Colonic mucosa (tissue), 4 donors: ENCODE measurements at places on chromosomes 16 and 17. TPM values are rescaled to one million over a fixed set of nuclear protein-coding genes. Genes with fewer than 3 reads are reported as not detected.
A peak's percentile ranks its signal among the peaks of the same experiment; 100 is the strongest.

The SYCE1L gene
- total RNA-seq = 4.8 TPM

DNA sequence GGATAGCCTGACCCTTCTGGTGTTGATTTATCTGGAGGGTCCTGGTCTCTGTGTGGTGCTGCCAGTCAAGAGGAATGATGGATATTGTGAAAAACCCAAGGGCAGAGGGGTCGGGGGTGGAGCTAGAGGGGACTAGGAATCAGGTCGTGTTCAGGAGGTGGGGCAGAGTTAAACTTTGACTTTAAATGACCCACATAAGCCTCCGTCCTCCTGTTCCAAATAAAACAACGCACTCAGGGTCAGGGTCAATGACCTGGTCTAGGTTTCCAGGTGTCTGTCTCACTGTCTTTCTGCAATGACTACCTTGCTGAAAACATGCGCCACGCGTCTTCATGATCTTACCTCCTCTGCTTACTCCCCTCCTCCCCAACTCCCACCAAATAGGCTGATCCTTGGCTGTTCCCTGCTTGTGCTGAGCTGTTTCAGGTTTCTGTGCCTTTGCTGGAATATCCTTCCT, 14.7 kb downstream of the AOC3 start:
- no peak for DNase-seq

- DNase-seq = no peak
These were observed 54.6 kb downstream of the TBC1D16 start for GRCh38 chr17:79981090-79981489.

- no peak for DNase-seq
These were observed 217.9 kb upstream of the PSMD7 start for GRCh38 chr16:74078511-74079231.

- DNase-seq = no peak
These were observed 42.3 kb downstream of the CMC2 start for GRCh38 chr16:80964351-80964750.

The ASIC2 gene
- 0.48 TPM for total RNA-seq

- no peak for DNase-seq
These were observed 28.9 kb upstream of the RPH3AL start for GRCh38 chr17:381516-381915.

- peak; percentile 78 for DNase-seq
These were observed 3.4 kb downstream of the STH start for GRCh38 chr17:46002311-46002972.

DNA sequence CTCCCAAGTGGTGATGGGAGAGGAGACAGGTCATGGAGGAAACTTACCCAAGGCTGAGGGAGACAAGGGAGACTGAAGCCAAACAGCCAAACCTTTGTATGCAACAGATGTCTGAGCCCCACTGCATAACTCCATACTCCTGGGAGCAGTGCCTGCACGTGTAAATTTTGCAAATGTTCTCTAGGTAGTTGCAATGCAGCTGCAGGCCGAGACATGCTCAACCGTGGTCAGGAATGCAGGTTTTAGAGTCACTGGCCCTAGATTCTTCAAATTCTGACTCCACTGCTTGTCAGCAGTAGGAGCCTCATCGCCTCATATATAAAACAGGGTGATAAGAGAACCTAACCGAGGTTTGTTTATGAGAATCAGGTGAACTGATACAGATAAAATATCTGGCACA, 11.5 kb downstream of the DYNLRB2 start:
- no peak for DNase-seq

- DNase-seq = no peak
These were observed 1.8 kb downstream of the SLC12A4 start for GRCh38 chr16:67966549-67967182.

The CES3 gene
- 169 TPM for total RNA-seq

- no peak for DNase-seq
These were observed 105.5 kb downstream of the KPNA2 start for GRCh38 chr17:68141050-68141449.

The SNX20 gene
- total RNA-seq = 1.6 TPM

- DNase-seq = peak; percentile 76
These were observed 53.2 kb downstream of the NT5M start for GRCh38 chr17:17356149-17356930.

GRCh38 chr16:48235058-48235555, 9.0 kb upstream of the LONP2 start:
- no peak for DNase-seq

The ABCC6 gene
- total RNA-seq = 14.5 TPM

- DNase-seq = no peak
These were observed 106.6 kb downstream of the AMFR start for GRCh38 chr16:56318827-56319140.

The LGALS3BP gene
- 635 TPM for total RNA-seq

GRCh38 chr17:78226759-78227454, 4.5 kb upstream of the TMEM235 start:
- peak; percentile 38 for DNase-seq

The KRTAP3-1 gene
- total RNA-seq = not detected

The SECTM1 gene
- 76.3 TPM for total RNA-seq

DNA sequence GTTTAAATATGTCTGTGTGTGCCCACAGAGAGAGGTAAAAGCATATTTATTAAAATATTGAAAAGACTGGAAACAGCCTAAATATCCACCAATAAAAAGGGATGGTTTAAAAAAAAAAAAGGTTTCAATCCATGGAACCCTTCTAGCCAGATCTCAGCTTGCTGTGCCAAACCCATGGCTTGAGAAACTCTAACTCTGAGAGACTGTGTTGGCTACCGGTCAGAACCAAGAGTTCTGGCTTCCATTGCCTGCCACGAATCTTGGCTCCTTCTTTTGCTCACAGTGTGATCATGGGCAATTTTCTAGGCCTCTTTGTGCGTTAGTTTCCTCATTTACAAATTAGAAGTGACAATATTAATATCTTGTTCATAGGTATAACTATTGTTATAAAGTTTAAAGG, 201.3 kb upstream of the IRX3 start:
- DNase-seq = no peak

The AURKB gene
- 86.4 TPM for total RNA-seq

DNA sequence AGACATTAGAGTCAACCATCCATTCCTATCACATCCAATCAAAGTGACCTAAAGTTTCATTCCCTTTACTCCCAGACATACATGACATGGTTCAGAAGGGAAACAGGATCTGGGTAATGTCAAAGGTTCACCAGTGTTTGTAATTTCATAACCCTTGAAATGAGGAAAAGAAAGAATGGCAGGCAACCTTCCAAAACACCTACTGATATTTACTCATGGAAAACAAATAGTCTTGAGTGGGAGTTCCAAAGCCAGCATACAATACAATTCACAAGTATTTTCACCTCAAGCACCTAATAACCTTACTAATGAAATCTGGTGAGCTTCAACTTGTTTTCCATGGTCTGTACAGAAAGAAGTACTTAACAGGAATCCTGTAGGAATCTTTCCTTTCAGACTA, 72.5 kb upstream of the AXIN2 start:
- DNase-seq = no peak

DNA sequence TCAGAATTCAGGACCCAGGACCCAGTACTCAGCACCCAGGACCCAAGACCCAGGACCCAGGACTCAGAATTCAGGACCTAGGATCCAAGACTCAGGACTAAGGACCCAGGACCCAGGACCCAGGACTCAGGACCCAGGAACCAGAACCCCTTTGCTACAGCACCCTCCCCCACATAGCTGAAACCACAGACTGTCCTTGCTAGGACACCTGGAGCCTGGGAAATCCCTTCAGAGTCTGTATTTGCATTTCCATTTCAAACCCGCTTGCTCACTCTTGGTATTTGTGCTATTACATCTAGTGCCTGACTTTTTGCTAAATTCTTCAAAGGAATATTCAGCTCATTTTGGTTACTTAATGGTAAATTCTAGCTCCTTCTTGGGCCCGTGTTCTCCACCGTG, 275.8 kb upstream of the MAF start:
- no peak for DNase-seq

The NPIPB6 gene
- total RNA-seq = 1.2 TPM

DNA sequence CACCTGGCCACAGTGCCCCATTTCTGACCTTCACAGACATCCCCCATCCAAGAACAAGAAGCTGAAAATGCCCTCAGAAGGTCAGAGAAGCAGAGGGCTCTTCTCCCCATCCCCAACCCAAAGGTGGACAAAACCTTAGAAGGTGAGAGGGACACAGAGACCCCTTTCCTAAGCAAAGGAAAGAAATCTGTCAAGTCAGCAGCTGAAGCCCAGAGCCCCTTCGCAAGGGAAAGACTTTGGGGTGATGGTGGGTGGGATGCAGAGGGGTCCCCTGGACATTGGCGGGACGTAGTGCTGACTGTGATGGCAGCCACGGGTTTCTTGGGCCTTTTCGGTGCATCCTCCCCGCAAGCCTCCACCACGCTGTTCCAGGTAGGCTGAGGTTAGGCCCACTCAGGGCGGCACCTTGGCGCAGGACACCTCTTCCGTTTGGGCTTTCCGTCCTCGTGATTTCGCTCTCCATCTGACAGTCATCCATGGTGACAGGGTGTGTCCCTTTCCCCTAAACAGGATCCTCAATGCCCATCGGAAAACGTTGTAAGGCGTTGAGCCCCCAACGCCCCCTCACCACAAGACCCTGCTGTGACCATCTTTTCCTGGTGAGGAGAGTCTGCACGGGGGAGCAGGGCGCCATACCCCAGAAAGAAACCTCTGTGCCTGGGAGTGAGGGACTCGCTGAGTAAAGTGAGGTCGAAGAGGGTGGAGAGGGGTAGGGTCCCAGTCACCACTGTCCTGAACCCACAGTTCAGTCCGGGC, 10.7 kb upstream of the GSDMA start:
- peak; percentile 47 for DNase-seq

DNA sequence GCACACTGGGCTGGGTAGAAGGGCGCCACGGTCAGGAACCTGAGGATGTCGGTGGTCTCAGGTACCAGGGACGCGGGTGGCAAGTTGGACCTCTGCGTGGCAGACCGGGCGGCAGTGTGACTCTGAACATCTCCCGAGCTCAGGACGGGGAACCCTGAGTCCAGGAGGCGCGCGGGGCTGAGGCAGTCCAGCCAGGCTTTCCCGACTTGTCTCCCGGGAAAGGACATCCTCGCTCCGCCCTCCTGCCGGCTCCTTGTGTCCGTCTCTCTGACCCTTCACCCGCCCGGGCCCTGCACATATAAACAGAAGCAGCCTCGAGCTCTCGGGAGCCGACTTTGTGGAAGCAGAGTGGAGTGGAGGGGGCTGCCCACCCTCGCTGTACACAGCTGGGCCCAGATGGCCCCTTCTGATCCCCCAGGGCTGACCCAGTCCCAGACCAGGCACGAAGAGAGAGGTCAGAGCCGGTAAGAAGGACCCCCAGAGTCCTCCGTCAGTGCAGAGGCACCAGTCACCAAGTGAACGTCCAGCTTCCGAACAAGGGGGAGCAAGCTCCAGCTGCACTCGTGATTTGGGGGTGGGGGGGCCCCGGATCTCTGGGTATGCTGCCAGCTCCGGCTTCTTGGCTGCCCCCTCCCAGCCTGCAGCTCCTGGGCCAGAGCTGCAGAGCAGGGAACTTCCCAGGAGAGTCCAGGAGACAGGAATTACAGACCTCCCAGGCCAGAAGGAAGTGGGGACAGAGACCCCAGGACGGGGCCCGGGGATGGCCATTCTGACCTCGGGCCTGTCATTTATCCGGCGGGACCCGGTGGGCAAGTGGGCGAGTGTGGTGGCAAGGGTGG, 8.5 kb upstream of the P2RX1 start:
- peak; percentile 40 for DNase-seq

DNA sequence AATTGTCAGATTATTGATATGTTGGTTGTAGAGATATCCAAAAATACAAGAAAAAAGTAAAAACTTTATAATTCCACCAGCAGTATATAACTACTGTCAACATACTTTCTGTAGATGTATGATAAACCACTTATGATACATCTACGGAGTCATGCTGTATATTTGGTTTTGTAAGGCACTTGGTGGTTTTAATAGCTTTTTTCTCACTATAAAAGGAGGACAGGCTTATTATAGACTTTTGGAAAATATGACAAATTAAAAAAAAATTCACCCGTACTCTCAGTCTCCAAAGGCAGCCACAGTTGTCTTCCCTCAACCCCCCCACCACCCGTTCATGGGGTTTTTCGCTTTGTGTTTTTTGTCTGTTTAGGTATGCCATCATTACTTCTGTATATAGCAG, 14.8 kb downstream of the RAI1 start:
- DNase-seq = no peak

The KRTAP3-3 gene
- total RNA-seq = not detected

DNA sequence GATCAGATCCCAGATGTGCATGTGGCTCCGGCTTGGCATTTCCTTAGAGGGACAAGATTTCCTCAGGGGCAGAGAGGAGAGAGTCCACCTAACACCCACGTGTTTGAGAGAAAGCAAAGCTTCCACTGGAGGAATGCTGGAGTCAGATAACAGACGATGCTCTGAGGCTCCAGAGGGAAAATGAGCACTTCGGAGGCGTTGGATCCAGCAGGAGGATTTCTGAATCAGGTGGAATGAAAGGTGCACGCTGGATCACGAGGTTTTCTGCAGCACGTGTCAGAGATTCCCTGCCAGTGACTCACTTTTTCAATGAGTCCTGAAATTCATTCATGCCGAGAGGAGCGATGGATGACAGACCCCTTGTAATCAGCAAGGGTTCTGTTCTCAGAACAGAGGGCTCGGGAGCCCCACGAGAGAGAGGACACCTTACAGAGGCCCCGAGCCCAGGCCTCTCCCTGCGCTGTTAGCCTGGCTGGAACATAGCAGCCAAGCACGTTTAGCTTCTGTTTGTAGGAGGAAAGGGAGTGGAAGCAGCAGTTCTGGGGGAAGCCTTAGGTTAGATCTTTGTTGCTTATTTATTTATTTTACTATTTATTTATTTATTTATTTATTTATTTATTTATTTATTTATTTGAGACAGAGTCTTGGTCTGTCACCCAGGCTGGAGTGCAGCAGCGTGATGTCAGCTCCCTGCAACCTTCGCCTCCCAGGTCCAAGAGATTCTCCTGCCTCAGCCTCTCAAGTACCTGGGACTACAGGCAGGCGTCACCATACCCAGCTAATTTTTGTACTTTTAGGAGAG, 49.3 kb upstream of the JPH3 start:
- no peak for DNase-seq

DNA sequence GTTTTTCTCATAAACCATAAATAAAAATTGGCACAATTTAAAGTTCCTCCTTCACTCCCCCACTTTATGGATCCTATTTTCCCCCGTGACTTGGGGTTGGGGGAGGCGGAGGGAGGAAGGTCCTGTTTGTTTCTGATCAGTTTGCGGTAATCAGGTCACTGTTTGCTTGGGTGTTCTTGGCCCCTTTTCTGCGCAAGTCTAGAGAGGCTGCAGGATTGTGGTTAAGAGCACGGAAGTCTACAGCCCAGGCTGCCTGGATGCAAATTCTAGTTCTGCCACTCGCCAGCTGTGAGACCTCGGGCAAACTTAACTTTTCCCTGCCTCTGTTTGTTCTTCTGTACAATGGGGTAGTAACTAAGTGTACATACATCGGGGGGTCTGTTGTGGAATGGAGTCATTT, 12.1 kb downstream of the ATP2C2 start:
- no peak for DNase-seq

The NPB gene
- total RNA-seq = not detected

The ABCA3 gene
- total RNA-seq = 1.3 TPM

The ABCC12 gene
- not detected for total RNA-seq

GRCh38 chr17:38338053-38338452, 5.7 kb downstream of the GPR179 start:
- DNase-seq = no peak

The HAS3 gene
- total RNA-seq = 5.1 TPM

The TBC1D3E gene
- not detected for total RNA-seq

- no peak for DNase-seq
These were observed 21.2 kb upstream of the PIRT start for GRCh38 chr17:10859051-10859450.

- DNase-seq = peak; percentile 80
These were observed 41.5 kb downstream of the CD300LF start for GRCh38 chr17:74671031-74671771.
